ENCODE measurements at places on chromosomes 4 and X.

- no peak for DNase-seq
Observed at GRCh38 chr4:65028592-65028991, 619.3 kb upstream of the TECRL start.

DNA sequence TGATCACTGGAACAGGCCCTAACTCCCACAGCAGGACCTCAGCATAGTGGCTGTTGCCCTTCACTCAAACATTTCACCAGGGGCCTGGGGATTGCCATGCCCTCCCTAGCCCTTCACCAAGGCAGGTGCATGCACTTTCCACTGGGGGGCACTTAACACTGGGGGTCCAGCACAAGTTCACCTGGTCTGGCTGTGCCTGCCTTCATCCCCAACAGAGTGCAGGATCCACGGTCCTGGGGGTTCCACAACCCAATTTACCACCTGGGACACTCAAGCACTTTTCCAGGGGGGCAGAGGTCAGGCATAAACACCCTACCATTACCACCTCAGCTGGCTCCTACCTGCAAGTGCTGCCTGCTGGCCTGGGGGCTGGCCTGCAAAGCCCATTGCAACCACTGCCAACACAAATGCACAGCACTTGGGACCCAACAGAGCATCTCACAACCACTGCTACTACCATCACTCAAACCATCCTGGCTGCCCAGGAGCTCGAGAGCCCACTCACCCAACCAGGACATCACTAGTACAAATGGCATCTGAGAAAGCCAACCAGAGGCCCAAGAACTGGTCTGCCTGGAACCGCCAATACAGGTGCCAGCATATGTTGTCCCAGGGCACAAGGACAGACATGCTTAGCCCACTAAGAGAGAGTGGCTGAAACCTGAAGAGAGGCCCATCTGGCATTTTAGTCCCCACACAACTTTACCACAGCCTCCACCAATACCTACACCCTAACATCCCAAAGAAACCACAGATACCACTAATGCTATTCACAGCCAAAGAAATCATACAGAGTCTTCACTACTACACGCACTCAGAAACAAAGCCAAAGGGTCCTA lies 43.1 kb downstream of the NAT8L start:
- DNase-seq: no peak

GRCh38 chr4:94534401-94535312 lies 82.9 kb downstream of the PDLIM5 start:
- DNase-seq: no peak

GRCh38 chr4:101791182-101791558 lies 640 bp downstream of the BANK1 start:
- DNase-seq: no peak

DNA sequence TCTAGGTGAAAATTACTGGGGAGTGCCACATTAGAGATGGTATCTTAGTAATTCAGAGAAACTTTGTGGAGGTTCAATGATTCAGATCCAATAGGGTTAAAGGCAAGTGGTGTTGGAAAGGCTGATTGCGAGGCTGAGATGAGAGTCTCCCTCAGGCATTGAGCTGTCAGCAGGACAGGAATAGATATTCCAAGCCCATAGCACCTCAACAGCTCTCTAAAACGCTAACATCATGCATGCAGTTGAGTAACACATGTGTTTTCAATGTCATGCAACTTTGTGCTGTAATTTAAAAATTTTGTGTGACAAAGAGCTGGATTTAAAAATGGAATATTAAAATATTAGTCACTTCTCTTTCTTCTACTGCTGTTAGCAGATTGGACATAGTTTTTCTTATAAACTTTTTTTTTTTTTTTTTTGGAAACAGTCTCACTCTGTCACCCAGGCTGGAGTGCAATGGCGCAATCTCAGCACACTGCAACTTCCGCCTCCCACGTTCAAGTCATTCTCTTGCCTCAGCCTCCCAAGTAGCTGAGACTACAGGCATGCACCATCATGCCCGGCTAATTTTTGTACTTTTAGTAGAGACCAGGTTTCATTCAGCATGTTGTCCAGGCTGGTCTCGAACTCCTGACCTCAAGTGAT lies 173.5 kb upstream of the C1QTNF7 start:
- DNase-seq: no peak

DNA sequence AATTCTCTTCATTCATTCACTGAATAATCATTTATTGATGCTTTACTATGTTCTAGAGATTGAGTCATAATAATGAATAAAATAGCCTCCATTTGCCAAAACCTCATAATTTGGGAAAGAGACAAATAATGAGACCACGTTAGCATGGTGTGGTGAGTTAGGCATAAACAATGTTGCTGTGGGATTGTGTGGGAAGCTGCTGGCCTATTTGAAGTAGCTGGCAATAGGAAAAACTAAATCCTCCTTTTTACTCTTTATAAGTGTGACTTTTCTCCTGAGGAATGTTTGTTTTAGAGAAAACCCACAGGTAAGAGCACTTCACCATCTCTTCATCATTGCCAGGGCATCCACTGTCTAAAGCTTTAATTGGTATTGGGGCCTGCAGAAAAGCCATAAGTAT lies 95.3 kb downstream of the AREG start:
- DNase-seq: no peak

DNA sequence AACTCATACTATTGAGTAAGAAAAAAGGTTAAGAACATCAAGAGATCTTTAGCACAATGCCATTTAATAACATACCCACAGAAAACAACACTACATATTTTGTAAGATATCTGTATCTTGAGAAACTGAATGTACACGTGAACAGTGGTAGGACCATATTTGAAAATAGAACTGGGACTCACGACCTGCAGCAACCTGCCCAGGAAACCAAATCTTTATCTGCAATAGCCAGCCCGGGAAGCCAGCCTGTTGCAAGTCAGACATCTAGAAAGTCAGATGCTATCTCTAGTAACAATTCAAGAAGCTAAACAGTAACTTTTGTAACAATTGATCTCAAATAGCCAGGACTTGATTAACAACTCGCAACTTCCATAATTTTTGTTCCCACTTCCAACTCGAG lies 52.6 kb upstream of the SOD3 start:
- DNase-seq: no peak

- DNase-seq: no peak
Observed at GRCh38 chr4:114383721-114384120, 214.9 kb upstream of the UGT8 start.

- no peak for DNase-seq
Observed at GRCh38 chrX:107718156-107718621, 57.4 kb downstream of the TSC22D3 start.

- no peak for DNase-seq
Observed at GRCh38 chr4:6448476-6449170, 23.8 kb downstream of the PPP2R2C start.

- DNase-seq: no peak
Observed at GRCh38 chrX:139506333-139506732, 24.2 kb upstream of the F9 start.

DNA sequence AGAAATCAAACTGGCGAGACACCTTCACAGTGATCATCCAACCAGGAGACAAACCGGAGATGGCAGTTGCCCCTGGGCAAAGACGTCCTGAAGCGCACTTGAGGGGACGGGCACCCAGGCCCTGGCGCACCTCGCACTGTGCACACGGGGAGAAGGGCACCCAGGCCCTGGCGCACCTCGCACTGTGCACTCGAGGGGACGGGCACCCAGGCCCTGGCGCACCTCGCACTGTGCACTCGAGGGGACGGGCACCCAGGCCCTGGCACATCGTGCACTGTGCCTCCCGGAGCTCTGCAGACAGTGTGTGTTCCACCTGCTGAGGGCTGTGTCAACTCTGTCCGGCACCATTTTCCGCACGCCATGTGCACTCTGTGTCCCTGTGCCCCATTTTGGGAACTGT lies 34.6 kb upstream of the CPLX1 start:
- no peak for DNase-seq

- no peak for DNase-seq
Observed at GRCh38 chrX:140724736-140725135, 15.2 kb downstream of the LINC00632 start.

GRCh38 chrX:39814391-39814790 lies 283.4 kb downstream of the BCOR start:
- no peak for DNase-seq

DNA sequence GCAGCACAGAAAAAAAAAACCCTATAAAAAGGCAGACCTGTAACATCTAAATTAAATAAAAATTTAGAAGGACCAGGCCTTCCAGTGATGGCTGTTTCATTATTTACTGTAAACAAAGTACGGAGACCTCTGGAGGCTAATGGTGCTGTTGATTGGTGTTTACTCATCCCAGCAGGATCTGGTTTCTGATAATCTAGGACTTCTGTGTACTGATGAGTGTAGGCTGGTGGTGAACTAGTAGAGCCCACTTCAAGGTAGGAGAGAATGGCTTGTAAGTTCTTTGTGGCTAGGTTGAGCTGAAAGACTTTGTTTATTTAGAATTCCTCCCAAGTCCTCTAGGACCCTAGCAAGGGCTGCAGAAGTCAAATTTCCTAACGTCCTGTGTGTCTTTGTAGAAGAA lies 398.1 kb upstream of the PITX2 start:
- no peak for DNase-seq

- DNase-seq: no peak
Observed at GRCh38 chrX:4656419-4656818, 943.0 kb upstream of the PRKX start.

DNA sequence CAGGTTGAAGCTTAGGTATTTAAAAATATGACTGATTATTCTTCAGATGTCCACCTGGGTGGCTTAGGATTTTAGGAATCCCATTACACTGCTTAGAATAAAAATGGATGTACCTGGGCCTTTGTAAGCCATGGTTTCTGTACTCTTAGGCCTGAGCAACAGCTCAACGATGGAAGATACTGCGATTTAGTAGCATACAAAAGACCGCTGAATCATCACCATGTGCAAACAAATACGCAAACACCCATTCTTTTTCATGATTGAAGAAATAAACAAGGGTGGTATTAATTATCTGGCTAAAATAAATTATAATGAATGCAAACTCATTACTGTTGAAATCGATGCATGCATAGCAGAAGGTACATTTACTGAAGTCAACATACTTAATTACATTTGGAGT lies 188.9 kb downstream of the ZNF330 start:
- DNase-seq: no peak

GRCh38 chrX:29724316-29724715 lies 491.0 kb upstream of the MAGEB2 start:
- DNase-seq: no peak

DNA sequence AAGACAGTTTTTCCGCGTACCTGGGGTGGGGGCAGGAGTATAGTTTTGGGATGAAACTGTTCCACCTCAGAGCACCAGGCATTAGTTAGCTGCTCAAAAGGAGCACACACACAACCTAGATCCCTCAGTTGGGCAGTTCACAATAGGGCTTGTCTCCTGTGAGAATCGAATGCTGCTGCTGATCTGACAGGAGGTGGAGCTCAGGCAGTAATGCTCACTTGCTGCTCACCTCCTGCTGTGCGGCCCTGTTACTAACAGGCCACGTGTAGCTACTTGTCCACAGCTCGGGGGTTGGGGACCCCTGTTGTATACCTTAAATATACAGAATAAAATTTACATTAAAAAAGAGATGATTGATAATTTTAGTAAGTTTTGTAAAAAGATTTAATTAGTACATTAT lies 191.5 kb downstream of the SLC7A11 start:
- no peak for DNase-seq

GRCh38 chrX:124239324-124239723 lies 93.1 kb upstream of the TEX13D start:
- no peak for DNase-seq

- no peak for DNase-seq
Observed at GRCh38 chrX:71225009-71225408, 2.0 kb downstream of the GJB1 start.

DNA sequence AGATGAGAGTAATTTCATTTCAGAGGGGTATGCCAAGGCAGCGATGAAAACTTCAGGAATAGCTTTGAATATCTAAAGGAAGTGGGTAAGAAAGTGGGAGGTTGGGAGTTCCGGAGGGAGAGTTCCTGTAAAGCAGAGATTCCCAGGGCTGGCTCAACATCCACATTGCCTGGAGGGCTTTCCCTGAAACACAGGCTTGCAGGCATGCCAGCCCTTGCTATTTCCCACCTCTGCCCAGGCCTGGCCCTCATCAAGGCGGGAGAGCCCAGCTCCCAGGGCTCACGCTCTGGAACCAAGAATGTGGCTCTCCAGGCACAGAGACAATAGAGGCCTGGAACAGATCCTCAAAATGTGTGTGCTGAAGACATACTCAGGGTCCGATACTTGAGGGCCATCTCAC lies 43.8 kb upstream of the CLDN34 start:
- DNase-seq: no peak

- no peak for DNase-seq
Observed at GRCh38 chrX:51975811-51976210, 82.4 kb downstream of the MAGED1 start.

Data from NT2/D1 (cell line).